Activated CD4-positive, alpha-beta T cell treated with anti-CD3 and anti-CD28 coated beads for 4 hours (primary cell): ENCODE measurements at places on chromosomes 5 and 9.

DNA sequence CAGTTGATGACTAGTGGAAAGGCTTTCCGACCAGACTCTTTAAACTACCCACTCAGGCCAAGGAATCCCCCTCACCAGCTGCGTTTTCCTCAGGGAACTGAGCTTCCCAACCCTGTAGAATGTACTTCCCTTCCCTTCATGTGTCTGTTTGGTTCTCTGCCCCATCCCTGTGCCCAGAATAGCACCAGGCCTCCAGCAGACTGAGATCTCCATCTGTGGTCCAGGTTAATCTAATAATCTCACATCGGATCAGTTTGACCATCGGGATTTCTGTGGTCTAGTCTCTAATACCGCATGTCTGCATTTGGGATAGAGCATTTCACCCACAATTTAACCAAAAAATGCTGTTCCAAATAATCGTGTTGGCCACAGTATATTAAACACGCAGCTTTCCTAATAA lies 237.2 kb downstream of the ROR2 start:
- no peak for DNase-seq

DNA sequence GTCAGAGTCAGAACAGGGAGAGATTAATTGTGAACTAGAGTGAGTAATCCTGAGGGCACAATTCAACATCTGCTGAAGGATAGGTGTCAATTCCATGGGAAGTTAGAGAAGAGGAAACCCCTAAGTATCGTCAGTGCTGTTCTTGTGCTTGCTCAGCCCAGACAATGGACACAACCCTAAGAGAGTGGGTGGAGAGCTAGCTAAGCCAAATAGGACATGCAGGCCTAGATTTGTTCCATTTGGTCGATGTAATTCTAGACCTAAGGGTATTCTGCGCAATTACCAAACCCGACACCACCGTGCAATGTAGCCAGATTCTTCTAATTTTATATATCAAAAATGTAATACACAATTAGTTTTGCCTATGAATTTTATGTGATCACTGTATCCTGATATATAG lies 431.6 kb downstream of the SH3GL2 start:
- DNase-seq, result no peak

DNA sequence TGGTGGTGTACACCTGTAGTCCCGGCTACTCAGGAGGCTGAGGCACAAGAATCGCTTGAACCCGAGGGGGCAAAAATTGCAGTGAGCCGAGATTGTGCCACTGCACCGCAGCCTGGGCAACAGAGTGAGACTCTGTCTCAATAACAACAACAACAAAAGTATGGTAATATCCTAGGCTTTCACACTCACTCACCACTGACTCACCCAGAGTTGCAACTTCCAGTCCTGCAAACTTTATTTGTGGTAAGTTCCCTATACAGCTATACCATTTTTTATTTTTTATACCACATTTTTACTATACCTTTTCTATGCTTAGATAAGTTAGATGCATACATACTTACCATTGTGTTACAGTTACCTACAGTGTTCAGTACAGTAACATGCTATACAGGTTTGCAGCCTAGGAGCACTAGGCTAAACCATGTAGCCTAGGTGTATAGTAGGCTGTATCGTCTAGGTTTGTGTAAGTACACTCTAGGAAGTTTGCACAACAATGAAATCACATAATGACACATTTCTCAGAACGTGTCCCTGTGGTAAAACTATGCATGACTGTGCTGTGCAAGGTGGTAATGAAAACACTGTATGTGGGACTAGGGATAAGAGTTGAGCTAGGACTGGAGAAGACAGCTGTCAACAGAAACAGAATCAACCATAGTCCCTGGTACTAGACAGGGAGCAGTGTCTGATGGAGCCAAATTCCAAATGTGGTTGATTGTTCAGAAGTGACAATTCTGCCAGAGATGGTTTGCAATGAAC lies 109.5 kb upstream of the RAD23B start:
- no peak for DNase-seq

DNA sequence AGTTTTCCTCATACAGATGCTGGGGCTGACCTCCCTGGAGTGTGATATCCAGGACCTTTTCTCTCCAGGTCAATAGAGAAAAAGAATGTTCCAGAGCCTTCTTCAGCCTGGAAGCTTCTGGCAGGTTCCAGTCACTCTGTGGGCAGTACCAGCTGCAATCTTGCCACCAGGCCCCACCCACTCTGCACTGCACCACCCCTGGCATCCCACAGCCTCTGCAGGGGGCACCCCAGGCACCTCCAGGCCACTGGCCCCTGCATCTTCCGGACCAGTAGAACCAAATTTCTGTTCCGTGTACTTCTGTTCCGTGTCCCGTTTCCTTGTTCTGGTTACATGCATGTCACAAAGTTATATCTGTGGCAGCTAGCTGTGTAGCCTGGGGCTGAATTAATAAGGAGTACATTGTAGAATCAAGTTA lies 83.3 kb upstream of the ZBTB43 start:
- DNase-seq, result peak; percentile 25

- no peak for DNase-seq
Observed at GRCh38 chr5:167699432-167699831, 592.0 kb upstream of the WWC1 start.

GRCh38 chr9:127970401-127971313 lies 10.1 kb downstream of the EEIG1 start:
- peak; percentile 61 for DNase-seq

DNA sequence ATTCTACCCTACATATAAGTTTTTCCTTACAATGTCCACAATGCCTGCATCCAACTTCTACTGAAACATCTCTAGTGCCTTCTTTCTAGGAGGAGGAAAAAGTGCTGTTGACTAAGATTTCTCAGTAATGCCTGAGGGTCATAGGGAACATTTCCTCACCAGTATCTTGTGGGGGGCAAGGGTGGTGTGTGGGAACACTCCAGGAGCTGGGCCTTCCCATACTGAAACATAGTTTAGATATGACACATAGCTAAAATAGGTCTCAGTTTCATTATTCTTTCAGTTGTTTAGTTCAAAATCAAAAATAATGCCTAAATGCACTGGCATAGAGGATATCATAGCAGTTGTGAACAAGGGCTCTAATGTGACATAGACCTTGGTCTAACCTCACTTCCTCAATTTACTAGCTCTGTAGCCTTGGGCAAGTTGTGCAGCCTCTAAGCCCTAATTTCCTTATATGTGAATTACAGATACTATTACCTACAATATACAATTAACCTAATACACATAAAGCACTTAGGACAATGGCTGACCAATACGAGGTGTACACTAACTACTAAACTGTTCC lies 66.1 kb downstream of the HAPLN1 start:
- no peak for DNase-seq
